ENCODE measurements at places on chromosomes 11 and 22.

- DNase-seq: no peak
Measured at GRCh38 chr11:86481399-86481798, 106.7 kb downstream of the CCDC81 start.

DNA sequence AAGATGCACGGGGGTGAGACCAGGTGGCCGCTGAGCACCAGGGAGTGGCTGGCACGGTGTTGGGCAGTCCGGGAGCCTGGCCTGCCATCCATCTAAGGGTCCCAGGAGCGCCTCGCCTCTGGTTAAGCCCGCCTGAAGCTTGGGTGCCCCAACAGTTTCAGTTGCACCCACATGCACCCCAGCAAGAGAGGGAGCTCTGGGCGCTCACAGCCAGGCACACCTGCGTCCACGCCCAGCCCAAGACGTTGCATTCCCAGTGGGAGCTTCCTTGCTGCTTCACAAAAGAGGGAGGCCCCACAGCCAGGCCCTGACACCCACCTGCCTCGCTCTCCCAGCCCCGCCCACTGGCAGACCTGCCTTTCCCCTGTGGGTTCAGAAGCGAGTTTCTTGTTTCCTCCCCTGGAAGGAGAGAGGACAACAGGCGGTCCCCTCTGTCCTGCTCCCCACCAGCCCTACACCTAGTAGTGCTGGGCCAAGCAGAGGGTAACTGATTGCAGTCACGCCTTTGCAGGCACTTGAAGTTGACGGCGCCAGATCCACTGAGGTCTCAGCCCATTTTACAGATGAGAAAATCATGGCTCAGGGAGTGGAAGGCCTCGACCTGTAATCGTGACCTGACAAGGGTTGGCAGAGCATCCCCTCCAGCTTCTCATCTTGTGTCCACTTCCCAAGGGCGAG, 35.4 kb downstream of the OSBPL5 start:
- no peak for DNase-seq

- DNase-seq: no peak
Measured at GRCh38 chr22:37986371-37986770, 2.0 kb upstream of the SOX10 start.

- DNase-seq: no peak
Measured at GRCh38 chr11:69703768-69704507, at the start of gene FGF19. Gene FGF19, minus strand, starts transcription at chr11:69704022. Its CDS starts 146 bp downstream, at chr11:69703876.

- DNase-seq: no peak
Measured at GRCh38 chr11:12079726-12080556, 30.4 kb upstream of the MICAL2 start.

All from iPS DF 6.9 (cell line).